Stomach (tissue), 19 donors: ENCODE measurements at places on chromosomes 2 and 18.

DNA sequence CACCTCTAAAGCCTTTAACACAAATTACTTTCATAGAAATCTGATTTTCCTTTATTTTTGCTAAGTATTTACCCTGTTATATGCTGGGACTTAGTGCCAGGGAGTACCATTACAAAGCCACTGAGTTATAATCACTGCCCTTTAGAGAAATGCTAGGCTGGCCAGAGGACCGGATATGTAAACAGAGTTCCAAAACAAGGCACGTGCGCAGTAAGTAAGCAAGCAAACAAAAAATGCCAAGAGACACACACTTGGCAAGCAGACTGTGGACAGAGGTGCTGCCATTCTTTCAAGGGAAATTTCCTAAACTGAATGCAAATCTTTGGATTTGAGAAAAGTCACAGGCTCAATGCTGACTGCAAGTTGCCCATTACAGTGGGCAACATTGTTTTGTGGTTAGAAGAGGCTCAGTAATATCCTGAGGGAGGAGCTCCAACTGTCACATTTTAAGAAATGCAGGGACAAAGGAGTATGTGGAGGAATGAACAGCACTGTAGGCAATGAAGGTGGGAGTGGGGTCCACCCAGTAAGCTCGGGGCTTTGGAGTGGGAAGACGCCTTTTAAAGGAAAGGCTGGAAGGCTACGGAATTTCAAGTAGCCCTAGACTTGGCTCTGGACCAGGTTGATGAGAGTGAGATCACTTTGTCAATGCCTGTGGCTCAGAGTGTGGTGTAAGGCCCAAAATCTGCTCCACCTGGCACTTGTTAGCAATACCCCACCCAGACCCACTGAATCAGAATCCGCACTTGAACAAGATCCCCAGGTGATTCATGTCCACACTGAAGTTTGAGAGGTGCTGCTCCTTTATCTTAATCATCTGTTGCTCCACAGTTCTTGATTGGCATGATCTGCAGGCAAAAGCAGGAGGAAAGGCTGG lies 2.1 kb upstream of the PARD6G start:
- DNase-seq, result no peak

GRCh38 chr2:216849987-216850386 lies 9.9 kb downstream of the TNP1 start:
- DNase-seq, result peak; percentile 85

- DNase-seq, result no peak
Measured at GRCh38 chr2:166060191-166060590, 67.6 kb downstream of the SCN1A start.

GRCh38 chr2:108236676-108237335 lies 3.0 kb upstream of the SULT1C3 start:
- DNase-seq, result no peak

DNA sequence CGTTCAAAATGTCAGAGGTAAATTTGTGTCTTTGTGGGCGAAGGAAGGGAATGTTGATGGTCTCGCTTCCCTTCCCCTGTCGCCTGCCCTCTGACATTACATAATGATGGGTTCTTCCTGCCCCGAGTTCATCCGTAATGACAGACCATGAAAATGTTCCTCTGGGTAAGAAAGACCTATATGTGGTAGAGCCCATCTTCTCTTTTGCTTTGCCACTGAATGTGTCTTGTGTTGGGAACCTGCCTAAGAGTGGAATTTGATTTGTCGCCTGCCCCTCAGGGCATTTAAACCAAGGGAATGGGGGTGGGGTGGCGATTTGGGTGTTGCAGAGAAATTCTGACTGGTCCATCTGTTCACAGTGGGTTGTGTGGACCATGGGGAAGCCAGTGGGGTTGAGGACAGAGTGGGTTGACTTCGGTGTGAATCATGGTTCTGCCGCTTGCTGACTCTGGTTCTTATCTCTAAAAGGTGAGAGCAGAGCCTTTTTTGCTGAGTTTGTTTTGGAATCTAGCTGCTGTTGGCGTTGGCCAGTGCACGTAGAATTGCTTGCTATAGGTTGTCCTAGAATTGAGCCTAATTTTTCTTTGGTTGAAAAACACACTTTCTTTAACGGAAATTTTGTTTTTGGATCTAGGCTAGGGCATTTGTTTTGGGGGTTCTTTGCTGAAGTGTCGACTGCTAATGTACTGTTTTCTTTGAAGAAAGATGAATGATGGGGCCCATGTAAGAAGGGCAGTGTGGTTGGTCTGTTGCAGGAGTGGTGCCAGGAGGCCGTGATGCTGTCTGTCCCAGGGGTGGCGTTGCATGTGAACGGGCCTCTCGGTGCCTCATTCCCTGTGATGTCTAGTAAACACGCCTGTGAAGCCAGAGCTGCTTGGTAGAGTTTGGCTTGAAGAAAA lies 1.3 kb downstream of the INPP4A start:
- peak; percentile 50 for DNase-seq

- no peak for DNase-seq
Measured at GRCh38 chr2:219158586-219158985, 2.0 kb downstream of the NHEJ1 start.

DNA sequence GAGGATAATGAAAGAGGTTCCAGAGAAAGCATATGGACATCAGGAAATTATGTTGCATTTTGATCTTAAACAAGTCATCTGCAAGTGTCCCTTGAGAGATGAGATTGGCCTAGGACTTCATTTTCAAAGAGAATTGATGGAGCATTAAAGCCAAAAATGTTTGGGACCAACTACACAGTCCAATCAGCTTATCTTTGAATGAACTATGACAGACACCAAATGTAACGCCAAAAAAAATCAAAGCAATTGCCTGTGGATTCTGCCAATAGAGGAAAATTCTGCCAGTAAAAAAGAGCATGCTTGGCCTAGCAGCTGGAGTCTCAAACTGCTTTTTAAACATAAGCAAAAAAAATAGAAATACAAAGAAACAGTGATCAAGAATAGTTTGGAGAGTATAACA lies 594.5 kb upstream of the CHAC2 start:
- DNase-seq, result peak; percentile 70

GRCh38 chr2:15242936-15243461 lies 318.1 kb downstream of the NBAS start:
- no peak for DNase-seq

- DNase-seq, result peak; percentile 89
Measured at GRCh38 chr2:43225788-43226557, 433 bp downstream of the ZFP36L2 start.

DNA sequence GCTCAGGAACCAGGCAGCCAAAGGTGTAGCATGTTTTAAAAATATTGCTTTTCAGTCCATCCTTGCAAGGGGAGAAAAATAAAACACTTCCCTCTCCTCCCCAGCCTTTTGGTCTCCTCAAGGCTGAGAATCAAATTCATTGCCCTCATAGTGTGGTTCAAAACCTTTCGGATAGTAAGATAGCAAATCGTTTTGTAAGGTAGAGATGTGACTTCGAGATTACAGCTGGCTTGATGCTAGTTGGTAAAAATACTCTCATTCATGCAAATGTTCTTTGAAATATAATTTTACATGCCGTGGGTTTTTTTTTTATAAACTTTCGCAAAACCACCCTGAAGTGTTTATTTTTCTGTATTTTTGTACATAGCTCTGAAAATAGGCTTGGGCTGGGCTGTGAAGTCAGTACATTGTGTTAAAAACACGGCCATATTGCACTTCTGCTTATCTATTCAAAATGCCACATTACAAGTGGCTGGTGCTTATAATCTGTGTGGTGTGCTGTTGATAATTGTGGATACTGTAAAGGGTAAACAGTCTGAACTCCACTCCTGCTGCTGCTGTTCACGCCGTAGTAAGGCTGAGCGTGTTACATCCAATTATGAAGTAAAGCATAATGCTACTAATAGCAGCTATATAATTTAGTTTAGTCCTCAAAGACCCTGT lies 172.0 kb upstream of the SIX3 start:
- DNase-seq, result peak; percentile 6

DNA sequence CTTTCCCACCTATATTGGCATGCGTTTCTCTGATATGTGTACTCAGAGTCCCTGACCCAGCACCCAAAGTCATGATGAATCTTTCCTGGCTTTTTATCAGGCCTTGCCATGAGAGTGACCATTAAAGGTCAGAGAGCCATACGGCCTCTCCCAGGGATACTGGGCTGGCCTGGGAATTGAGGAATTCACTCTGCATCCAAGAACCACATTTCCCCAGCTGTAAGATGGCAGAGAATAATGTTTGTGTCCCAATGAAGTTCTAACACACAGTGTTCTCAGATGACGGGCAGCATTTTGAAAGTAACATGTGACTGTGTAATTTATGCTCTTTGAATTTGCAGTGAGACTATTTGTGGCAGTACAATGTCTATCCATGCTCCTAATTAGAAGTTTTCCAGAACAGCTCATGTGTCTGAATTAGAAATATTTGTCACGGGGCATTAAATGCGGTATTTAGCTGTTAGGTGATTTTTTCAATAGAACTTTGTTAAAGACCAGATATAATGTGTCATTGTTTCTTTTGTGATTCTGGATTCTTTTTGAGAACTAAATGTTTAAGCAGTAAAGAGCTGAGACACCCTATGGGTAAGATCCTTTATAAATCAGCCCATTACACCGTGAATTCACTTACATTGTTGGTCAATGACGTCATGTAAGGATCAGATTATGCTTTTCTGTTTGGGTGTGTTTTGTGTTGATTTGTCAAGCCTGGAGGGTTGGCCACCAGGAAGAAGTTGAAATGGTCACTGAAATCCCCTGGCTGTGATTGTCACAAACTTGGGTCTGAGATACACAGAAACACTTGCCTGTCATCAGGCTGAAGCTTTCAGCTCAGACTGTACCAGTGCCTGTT lies 7.3 kb upstream of the SLC3A1 start:
- no peak for DNase-seq

DNA sequence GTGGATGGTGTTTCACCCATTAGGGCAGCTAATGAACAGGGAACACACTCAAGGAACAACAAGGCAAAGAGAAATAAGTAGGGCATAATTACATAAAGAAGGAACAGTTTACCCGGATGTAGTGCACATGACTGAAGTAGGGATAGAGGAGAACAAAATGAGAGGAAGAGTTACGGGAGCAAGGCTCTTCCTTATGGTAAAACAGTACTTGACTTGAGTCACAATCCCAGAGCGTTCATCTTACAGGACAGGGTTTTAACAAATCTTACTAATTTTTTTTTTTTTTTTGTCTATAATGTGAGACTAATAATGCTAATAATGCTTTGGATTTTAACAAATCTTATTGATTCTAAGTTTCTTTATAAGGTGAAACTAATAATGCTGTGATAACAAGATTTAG lies 1329.5 kb downstream of the LRP1B start:
- DNase-seq, result no peak

DNA sequence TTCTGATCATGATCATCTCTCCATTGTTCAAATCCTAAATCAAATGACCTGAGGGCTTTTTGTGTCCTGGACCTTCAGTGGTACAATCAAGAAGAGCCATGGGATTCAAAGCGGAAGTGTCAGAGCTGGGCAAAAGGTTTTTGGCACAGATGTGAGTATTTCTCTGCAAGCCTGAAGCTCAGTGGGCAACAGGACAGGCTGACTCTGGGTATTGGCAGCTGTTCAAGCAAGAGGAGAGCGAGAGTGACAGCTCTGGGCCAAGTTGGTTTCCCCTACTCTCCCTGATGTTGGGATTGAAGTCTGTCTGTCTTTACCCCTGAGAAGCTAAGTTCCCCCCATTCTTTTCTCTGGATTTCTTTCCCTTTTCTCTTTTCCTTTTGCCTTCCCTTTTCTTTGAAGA lies 33.3 kb downstream of the DSEL start:
- no peak for DNase-seq

- no peak for DNase-seq
Measured at GRCh38 chr18:23352042-23352441, 101.0 kb upstream of the RIOK3 start.

GRCh38 chr2:49261781-49262180 lies 107.5 kb upstream of the FSHR start:
- DNase-seq, result no peak

- no peak for DNase-seq
Measured at GRCh38 chr2:176582176-176582575, 312.9 kb downstream of the MTX2 start.

GRCh38 chr2:68974251-68974650 lies at the start of gene GKN1:
Gene GKN1 (plus strand): TSS chr2:68974636. CDS start chr2:68974678, 42 bp downstream.
- DNase-seq, result no peak
